ENCODE measurements at places on chromosomes 11 and 22. TPM values are rescaled to one million over a fixed set of nuclear protein-coding genes. Genes with fewer than 3 reads are reported as not detected.

The STARD10 gene
- 22.3 TPM for total RNA-seq

The SCN3B gene
- 0.23 TPM for total RNA-seq

The OR52E6 gene
- total RNA-seq = not detected

The TRIM22 gene
- total RNA-seq = 0.62 TPM

The CCDC89 gene
- total RNA-seq = not detected

The OR52N4 gene
- total RNA-seq = not detected

The AHNAK gene
- total RNA-seq = 167 TPM

The SERHL2 gene
- total RNA-seq = 0.12 TPM

The RIMBP3B gene
- total RNA-seq = 0.71 TPM

The MMP11 gene
- total RNA-seq = 0.13 TPM

The ADM2 gene
- total RNA-seq = 0.50 TPM

The DEFB108B gene
- not detected for total RNA-seq

The ZBED5 gene
- total RNA-seq = 38.1 TPM

The APOL4 gene
- not detected for total RNA-seq

The FXYD2 gene
- 16.9 TPM for total RNA-seq

The OR10G8 gene
- total RNA-seq = not detected

The LRRC51 gene
- total RNA-seq = 8.7 TPM

The DGCR6 gene
- 0.55 TPM for total RNA-seq

The FDXACB1 gene
- 2.0 TPM for total RNA-seq

The PITPNM1 gene
- total RNA-seq = 41.4 TPM

The IGLL1 gene
- not detected for total RNA-seq

The SCUBE2 gene
- total RNA-seq = 0.57 TPM

The UVRAG gene
- total RNA-seq = 10.1 TPM

The EFCAB6 gene
- 0.35 TPM for total RNA-seq

The CCDC116 gene
- 0.08 TPM for total RNA-seq

The LDHAL6A gene
- total RNA-seq = not detected

The TMPRSS5 gene
- 0.08 TPM for total RNA-seq

The CTSW gene
- total RNA-seq = not detected

The GGTLC2 gene
- not detected for total RNA-seq

The CCDC73 gene
- total RNA-seq = 0.05 TPM

The MYEOV gene
- total RNA-seq = 113 TPM

The TRIM6 gene
- 14.1 TPM for total RNA-seq

The PRG3 gene
- not detected for total RNA-seq

The SCGB2A2 gene
- total RNA-seq = not detected

The OR8D1 gene
- total RNA-seq = not detected

The CPT1B gene
- total RNA-seq = 15.7 TPM

The PLAAT5 gene
- not detected for total RNA-seq

The TMA7B gene
- total RNA-seq = not detected

The IFITM10 gene
- total RNA-seq = 1.0 TPM

The SLC22A8 gene
- not detected for total RNA-seq
